ENCODE measurements at places on chromosomes 3 and 15. TPM values are rescaled to one million over a fixed set of nuclear protein-coding genes. Genes with fewer than 3 reads are reported as not detected.

The KCNH8 gene
- total RNA-seq: not detected

The PEX5L gene
- total RNA-seq: not detected

The NLGN1 gene
- under 0.01 TPM for total RNA-seq

The ANKUB1 gene
- total RNA-seq: not detected

The RLBP1 gene
- total RNA-seq: not detected

The PODXL2 gene
- total RNA-seq: 3.5 TPM

The TM4SF1 gene
- 1,890 TPM for total RNA-seq
